ENCODE measurements at places on chromosomes 12 and 14.

DNA sequence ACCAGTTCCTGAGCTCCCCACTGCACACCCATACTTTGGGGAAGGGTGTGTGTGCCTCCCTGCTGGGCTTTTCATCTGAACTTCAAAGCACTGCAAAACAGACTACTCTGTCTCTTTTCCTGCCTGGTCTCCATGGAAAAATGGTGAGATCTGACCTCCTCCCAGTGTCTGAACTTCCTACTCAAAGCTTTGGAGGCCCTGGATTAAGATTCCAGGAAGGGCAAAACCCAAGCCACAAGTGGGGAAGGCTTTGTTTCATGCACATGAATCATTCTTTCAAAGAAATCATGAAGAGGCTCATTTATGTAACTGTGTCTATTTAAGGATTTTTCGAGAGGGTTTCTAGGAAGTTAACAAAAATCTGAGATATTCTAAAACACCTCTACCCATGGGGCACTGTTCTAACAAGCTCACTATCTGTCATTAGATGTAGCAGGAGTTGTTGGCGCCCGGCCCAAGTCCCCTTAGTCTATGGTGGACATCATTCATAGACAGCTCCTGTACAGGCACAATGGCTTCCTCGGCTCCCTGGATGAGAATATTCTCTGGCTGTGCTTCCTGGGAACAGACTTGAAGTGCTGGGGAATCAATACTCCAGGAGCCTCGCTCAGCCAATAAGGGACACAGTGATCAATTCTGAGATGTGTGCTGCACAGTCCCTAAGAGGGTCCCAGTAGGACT lies 224.0 kb downstream of the KTN1 start:
- DNase-seq: no peak

- DNase-seq: peak; percentile 93
Observed at GRCh38 chr12:42570076-42570475, 19.5 kb downstream of the PRICKLE1 start.

GRCh38 chr12:3218228-3219171 lies 141.3 kb downstream of the TSPAN9 start:
- peak; percentile 58 for DNase-seq

GRCh38 chr14:90388437-90388836 lies 8.4 kb upstream of the CALM1 start:
- DNase-seq: peak; percentile 74

DNA sequence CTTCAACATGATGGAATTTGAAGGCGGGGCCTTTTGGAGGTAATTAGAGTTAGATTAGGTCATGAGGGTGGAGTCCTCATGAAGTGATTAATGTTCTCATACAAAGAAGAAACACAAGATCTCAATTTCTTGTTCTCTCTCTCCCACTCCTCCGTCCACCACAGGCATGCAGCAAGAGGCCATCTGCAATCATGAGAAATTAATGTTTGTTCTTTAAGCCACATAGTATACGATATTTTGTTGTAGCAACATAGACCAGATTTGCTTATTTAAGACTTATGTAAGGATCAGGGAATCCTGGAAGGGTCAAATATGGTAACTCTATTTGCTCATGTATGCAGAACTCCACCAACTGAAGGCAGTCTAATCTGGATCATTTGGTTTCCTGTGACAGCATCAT lies 429.0 kb downstream of the LRIG3 start:
- no peak for DNase-seq

DNA sequence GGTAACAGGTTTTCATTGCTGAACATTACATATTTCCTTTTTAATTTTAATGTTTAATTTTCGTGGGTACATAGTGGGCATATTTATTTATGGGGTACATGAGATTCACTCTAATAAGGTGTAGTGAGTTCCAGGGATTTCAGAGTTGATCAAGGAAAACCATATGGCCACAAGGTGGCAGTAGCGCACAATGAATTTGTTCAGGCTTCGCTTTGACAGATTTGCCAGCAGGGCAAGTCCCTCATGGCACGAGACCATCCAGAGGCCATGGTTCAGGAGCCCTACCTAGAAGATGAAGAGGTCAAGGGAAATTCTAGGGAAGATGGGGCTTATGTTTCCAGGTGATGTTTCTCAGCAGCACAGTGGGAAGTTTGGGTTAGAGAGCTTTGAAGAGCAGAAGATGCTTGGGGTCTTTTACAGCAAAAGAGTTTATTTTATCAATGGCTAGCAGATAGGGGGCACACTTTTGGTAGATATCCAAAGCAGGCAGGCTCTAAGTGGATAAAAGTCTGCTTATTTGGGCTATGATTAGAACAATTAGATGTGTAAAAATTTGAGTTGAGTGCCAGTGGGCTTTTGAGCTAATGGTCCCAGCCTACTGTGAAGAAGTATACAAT lies 1004.4 kb downstream of the AACS start:
- peak; percentile 60 for DNase-seq

- DNase-seq: no peak
Observed at GRCh38 chr12:89187507-89187906, 164.8 kb downstream of the DUSP6 start.

GRCh38 chr12:117284140-117284539 lies 77.3 kb downstream of the NOS1 start:
- no peak for DNase-seq

DNA sequence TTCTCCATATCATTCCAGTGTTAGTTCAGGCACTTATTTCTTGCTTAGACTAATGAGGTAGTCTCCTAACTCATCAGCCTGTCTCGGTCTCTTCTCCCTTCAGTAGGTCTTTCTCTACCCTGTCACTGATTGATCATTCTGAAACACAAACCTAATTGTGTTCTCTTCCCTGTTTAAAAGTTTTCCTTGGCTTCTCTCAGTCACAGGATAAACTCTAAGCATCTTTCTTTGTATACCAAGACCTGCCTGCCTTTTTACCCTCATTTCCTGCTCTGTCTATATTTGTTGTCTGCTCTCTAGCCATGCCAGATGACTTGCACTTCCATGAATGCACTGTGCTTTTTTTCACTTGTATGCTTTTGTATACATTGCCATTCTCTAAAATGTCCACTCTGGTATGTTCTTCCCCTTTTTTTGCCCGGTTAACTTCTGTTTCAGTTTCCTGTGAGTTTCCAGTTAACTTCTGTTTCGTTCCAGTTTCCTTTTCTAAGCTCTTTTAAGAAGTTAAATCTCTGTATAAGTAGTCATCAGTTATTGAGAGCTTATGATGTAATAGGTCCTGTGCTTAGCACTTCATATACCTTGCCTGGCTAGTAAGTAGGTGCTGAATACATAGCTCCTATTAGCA lies 12.8 kb downstream of the DIP2B start:
- no peak for DNase-seq

DNA sequence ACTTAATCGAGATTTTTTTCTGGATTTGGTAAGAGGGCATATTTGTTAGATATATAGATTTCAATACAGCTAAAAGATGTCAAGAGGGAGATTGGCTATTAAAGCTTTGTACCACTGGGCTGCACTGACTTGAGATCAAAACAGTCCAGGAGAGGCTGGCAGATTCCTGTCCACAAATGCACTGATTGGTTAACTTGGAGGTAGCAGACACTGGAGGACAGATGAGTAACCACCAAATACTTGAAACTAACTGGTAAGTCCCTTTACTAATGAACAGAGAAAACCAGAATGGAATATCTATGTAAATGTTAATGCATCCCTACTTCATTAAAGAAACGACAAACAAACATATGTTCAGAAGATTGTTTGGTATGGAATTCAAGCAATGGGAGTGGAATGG lies 416.6 kb downstream of the LRIG3 start:
- no peak for DNase-seq

DNA sequence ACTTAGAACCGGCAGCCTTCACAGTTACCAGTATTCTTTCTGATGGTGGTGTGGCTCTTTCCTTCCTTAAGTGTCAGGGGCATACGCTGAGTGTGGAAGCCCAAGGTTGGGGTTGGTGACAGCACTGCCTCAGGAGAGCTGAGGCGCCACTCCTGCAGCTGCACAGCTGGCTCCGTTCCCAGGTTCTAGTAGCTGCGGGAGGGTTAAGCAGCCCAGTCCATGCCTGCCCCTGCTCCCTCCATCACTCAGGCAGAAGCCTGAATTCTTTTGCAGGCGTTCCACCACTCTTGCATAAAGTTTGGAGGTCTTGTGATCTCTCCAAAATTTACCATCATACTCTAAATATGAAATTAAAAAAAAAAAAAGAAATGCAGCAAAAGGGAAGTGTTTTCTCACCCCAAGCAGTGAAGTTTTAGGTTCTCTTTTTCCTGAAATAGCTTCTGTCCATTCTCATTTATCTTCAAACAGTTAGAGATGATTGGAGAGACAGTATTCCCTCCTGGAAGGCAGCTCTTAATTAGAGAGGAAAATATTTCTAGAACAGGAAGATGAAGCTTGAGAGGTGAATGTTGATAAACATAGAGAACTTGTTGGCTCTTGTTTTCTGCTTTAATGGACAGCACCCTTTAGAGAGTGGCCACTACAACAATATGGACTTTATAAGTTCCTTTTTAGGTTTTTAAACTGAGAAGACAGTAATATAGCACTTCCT lies 136.1 kb downstream of the FGD4 start:
- no peak for DNase-seq

DNA sequence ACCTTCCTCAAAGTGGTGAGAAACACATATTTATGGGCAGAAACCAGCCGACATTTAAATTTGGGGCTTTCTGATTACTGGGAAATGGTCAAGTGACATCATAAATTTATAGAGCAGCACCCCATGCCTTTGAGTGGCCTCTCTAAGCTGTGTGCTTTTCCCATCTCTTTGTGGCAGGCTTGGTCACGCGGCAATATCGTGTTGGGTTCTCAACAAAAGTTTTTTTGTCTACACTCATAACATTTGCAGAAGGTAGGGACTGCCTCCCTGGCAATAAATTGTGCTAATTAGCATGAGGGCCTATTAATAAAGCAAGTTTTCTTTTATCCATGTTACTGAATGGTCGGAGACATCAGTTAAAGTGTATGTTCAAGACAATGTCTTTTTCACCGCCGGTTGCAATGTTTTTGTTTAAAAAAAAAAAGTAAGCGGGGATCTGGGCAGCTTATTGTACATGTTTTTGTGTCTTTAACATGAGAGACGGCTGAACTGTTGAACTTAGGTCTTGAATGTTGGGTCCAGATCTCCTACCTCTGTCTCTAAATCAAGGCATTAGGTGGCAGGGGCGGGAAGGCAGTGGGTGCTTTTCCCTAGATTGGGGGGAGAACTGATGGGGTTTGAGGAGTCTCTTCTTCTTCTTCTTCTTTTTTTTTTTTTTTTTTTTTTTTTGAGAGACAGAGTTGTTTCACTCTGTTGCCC lies 193.3 kb downstream of the PHETA1 start:
- no peak for DNase-seq

GRCh38 chr12:87953256-87953860 lies 75.8 kb downstream of the C12orf50 start:
- no peak for DNase-seq

GRCh38 chr12:110277530-110278254 lies 3.4 kb upstream of the ATP2A2 start:
- no peak for DNase-seq

DNA sequence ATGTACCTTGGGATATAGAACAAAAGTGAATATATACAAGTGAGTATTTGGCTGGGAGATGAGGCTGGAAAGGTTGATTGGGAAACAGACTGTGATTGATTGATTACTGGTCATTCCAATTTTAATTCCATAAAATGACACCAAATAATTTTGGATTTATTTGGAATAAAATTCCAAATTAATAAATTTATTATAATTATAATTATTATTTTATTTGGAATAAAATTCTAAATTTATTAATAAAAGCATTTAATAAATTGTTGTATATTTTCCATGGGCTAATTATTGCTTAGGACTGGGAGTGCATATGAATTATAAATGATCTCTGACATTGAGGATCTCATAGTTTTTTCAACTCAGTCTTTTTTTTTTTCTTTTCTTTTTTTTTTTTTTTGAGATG lies 51.7 kb downstream of the KANSL2 start:
- DNase-seq: no peak

GRCh38 chr12:44053549-44054127 lies 217.8 kb downstream of the TMEM117 start:
- no peak for DNase-seq

DNA sequence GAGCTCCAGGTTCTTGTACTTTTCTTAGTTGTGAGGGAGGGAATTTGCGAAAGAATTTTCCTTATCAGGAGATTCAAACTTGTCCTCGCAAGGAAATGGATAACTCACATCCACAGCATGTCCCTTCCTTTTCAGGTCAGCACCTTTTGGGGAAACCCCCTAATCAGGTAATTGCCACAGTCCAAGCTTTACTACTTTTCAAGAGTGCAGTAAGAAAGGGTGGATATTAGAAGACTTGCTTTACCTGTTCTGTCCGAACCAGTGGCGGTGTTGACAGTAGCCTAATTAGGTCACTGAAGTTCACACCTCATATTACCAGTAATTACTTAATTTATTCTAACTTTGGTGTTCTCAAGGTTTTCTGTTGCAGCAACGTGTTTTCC lies 6.7 kb upstream of the C12orf50 start:
- no peak for DNase-seq

GRCh38 chr12:124750787-124751471 lies 112.7 kb downstream of the SCARB1 start:
- no peak for DNase-seq

DNA sequence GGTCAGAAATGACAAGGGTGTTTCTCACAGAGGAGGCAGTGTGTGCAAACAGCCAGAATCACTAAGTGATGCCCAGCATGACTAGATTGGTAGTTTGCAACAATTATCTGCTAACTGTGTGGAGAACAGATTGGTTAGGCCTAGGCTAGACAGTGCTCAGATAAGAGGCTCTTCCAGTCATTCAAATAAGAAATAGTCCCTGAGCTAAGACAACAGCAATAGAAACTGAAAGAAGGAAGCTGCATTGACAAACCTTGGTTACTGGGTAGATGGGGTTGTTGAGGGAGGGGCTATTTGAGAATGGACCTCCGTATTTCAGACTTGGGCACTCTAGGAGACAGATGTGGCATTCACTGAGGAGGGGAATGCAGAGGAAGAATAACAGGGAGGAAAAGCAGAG lies 255.0 kb upstream of the NPAS3 start:
- DNase-seq: no peak

DNA sequence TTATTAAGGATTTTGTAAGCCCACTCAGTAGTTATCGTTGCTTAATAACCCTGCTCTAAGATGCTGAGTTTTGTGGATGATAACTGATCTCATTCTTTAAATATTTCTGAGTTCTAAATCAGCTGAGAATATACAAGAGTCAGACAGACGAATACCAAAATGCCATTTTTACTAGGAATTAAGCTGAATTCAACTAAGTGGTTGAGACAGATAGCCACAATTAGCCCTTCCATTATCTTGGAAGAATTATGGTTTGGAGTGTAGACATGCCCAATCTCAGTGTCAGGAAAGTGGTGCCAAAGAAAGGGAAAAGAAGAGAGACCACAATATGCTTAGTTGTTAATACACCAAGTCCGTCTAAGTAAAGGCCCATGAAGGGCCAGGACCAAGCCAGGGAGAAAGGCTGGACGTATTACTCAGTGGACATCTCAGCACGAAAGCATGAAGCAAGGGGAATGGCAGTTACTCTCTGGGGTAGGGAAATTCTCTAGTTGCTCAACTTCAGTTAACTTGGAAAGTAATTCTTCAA lies 58.6 kb downstream of the KCNA5 start:
- no peak for DNase-seq

DNA sequence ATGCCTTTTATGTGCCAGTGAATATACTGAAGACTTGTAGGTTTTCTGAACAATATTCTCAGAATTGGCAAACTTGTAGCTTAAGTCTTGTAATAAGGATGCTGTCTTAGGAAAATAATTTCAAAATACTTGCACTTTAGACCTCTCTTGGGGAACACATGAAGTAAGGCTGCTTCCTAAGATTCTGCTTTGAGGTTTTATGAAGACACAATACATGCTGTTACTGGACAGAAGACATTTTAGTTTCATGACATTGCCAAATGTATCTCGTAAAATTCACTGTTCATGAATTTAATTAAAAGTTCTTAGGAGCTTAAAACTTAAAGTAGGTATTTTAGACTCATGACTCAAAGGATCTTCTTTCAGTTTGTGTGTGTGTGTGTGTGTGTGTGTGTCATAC lies 80.7 kb downstream of the RAD51B start:
- DNase-seq: no peak
